Stimulated activated CD4-positive, alpha-beta T cell treated with anti-CD3 and anti-CD28 coated beads, Interleukin-2, amount 100 ng/mL, for 4 hours (primary cell): ENCODE measurements at places on chromosomes 3 and 15.

- DNase-seq: no peak
Observed at GRCh38 chr3:24440760-24441464, 53.7 kb downstream of the THRB start.

GRCh38 chr3:123611082-123611481 lies 26.2 kb upstream of the HACD2 start:
- no peak for DNase-seq

GRCh38 chr3:70177881-70178645 lies 134.4 kb downstream of the MDFIC2 start:
- no peak for DNase-seq

- no peak for DNase-seq
Observed at GRCh38 chr15:87962428-87962827, 294.1 kb downstream of the NTRK3 start.

DNA sequence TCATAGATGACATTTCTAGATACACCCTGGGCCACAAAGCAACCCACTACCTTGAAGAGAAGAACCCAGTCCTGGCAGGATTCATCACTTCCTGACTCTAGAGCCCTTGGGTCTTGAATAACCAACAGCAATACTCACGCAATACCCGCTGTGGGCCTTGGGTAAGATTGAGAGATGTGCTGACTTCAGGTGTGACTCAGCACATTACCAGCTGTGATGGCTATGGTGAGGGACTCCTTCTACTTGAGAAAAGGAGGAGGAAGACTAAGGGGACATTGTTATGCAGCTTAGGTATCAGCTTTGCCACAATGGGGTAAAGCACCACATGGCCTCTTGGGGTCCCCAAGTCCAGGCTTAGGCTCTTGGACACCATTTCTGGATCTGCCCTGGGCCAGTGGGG lies 14.9 kb downstream of the C3orf33 start:
- DNase-seq: no peak

DNA sequence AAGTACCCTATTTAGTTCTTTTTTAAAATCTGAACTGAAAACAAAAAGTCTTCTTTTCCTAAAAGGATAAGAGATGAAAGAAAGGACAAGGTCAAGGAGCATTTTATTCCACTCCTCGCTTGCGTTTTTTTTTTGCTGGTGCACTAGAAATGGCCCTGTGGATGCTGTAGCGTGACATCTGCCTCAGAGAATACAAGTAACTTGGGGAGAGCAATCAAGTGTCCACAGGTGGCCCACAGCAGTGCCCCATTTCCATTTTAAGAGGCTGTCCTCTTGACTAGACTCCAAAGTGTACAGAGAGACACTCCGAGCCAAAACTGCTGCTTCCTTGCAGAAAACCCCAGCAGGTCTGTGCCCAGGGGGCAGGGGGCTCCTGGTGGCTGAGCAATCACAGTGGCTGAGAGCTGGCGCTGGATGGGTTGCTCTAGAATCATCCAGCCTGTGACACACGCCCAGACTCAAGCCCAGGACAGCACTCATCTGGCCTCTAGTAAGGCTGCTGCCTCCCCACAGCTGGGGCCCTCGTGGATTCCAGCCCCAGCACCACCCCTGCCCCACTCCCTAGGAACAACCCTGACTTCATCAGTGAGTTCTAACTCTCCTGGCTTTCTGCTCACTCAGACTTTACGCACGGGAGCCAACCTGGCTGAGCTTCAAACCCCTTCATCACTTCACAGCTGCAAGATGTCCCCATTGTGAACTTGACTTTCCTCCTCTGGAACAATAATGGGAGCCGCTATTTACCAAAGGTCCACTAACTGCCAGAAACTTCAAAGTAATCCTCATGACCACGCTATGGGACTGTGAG lies 71.1 kb upstream of the SPATA12 start:
- DNase-seq: no peak

DNA sequence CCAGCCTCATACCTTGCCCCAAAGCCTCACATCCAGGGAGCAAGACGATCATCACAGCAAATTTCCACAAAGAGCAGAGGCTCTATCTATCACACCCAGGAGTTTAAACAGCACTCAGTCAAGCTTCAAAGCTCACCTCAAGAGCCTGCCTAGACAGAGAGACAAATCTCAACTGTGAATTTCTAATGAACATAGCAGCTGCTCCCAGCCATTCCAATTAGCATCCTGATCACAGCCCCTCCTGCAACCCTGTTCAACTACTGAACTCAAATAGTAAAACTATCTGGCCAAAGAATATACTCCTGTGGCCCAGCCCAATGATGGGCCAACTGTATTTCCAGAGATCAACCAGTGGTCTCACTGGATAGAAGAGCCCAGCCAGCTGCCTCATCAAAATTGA lies 269.8 kb downstream of the CTNNB1 start:
- DNase-seq: no peak

DNA sequence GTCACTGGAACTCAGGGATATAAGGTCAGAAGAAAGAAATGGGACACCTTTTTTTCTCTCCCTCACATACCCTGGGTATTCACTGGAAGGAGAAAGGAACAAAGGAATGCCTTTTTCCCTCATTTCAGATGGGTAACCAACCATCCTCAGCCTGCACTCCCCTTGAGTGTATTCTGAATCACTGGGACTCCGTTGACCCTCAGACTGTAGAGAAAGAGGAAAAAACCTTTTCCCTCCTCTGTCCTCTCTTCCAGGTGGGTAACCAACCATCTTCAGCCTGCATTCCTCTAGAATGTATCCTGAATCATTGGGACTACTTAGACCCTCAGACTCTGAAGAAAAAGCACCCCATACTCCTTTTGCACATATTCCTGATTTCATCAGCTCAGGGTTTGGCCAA lies 11.4 kb downstream of the PRR20G start:
- DNase-seq: no peak

DNA sequence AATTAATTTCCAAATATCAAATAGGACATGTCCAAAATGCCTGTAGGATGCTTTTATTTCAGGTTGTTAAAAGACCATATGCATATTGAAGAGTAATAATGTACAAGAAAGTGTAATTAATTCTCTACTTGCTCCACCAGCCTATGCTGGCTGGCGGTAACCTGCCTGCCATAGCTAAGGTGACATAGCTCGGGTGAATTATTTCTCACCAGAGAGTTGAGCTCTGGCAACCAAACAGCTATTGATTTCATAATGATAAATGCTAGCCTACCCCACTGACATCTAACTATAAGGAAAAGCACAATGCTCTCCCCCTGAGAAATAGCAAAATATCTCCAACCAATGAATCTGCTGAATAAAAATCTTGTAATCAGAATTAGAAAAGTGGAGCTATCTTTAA lies 48.9 kb downstream of the GADL1 start:
- DNase-seq: no peak

- peak; percentile 3 for DNase-seq
Observed at GRCh38 chr3:28667646-28668621, 319.3 kb upstream of the AZI2 start.

GRCh38 chr3:12791430-12791829 lies 5.0 kb upstream of the CAND2 start:
- no peak for DNase-seq

- DNase-seq: no peak
Observed at GRCh38 chr3:24426896-24427295, 67.8 kb downstream of the THRB start.

- no peak for DNase-seq
Observed at GRCh38 chr15:101137312-101137940, 114.4 kb downstream of the CHSY1 start.

DNA sequence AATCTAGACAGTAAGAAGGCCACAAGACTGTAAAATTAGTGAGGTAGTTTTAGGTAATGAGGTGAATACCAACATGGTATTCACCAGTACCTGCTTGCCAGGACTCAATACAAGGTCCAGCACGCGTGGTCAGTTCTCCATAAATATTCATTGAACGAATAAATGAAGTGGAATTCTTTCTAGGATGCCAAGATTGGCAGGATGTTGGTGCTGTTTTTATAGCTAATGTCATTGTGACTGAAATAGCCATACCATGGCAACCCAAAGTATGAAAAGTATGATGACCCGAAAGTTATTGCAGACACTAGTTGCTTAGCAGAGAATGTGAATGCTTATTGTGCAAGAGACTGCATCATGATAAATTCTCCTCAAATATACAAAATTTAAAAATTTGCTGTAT lies 307.2 kb downstream of the KCNH8 start:
- DNase-seq: no peak

DNA sequence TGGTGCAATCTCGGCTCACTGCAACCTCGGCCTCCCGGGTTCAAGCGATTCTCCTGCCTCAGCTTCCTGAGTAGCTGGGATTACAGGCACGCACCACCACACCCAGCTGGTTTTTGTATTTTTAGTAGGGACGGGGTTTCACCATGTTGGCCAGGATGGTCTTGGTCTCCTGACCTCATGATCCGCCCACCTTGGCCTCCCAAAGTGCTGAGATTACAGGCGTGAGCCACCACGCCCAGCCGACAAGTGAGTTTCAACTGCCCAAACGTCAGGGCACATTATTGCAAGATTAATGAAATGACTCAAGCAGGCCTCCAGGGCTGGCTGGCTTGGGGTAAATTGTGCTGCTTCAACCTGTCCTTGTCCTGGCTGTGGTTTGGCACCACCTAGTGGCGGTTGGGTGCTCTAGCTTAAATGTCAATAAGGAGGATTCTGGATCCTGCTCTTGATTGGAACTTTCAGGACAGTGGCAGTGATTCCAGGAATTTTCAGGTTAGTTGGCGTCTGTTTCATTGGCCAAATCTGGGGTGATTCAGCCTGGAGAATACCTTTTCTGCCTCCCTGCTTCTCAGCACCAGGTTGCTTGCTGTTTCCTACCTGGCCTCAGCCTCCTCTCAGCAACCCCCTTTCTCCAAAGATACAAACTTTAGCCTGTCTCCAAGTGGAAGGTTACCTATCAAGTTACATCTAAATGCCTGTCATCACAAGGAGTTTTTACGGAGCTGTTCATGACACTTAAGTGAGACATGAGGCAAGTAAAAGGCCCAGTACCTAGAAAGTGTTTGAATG lies 32.4 kb upstream of the SACM1L start:
- DNase-seq: peak; percentile 81

- DNase-seq: no peak
Observed at GRCh38 chr15:76070192-76070591, 10.4 kb downstream of the TMEM266 start.

DNA sequence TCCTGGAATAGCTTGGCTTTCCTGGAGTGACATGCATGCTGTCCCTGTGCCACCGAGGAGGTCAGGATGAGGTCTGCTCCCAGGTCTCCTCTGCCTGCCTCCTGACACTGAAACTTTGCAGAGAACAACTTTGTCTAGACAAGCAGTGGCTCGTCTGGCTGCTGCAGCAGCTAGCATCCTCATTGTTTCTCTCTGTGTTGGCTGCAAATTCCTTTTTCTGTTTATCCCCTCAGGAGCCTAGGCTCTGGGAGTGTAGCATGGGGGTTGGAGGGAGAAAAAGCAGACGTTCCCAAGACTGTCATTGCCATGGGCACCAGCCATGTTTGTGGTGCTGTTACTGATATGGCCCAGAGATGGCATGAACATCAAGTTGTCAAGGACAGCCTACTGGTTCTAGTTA lies 208.7 kb upstream of the LRIG1 start:
- DNase-seq: no peak

GRCh38 chr3:128496019-128496601 lies 3.1 kb upstream of the GATA2 start:
- no peak for DNase-seq

GRCh38 chr3:131807822-131808221 lies 227.0 kb downstream of the CPNE4 start:
- no peak for DNase-seq

DNA sequence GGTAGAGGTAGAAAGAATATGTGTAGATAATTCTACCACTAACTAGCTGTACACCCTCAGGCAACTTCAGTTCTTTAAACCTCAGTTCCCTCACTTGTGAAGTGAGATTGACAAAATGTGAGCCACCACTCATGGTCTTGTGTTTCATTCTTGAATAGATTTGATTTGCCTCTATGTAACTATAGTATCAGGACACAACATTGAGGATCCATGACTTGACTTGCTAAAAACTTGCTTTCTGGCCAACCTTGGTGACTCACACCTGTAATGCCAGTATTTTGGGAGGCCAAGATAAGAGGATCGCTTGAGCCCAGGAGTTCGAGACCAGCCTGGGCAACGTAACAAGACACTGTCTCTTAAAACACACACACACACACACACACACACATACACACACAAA lies 115.8 kb upstream of the FLNB start:
- DNase-seq: no peak

GRCh38 chr3:129597087-129597999 lies 9.1 kb downstream of the PLXND1 start:
- no peak for DNase-seq

- DNase-seq: no peak
Observed at GRCh38 chr3:13828501-13829265, 51.2 kb downstream of the WNT7A start.

GRCh38 chr3:183875411-183875810 lies 9.3 kb downstream of the PARL start:
- DNase-seq: no peak

GRCh38 chr3:150317469-150317868 lies 90.6 kb upstream of the TSC22D2 start:
- no peak for DNase-seq

GRCh38 chr3:181278468-181279238 lies 289.1 kb upstream of the DNAJC19 start:
- DNase-seq: no peak

DNA sequence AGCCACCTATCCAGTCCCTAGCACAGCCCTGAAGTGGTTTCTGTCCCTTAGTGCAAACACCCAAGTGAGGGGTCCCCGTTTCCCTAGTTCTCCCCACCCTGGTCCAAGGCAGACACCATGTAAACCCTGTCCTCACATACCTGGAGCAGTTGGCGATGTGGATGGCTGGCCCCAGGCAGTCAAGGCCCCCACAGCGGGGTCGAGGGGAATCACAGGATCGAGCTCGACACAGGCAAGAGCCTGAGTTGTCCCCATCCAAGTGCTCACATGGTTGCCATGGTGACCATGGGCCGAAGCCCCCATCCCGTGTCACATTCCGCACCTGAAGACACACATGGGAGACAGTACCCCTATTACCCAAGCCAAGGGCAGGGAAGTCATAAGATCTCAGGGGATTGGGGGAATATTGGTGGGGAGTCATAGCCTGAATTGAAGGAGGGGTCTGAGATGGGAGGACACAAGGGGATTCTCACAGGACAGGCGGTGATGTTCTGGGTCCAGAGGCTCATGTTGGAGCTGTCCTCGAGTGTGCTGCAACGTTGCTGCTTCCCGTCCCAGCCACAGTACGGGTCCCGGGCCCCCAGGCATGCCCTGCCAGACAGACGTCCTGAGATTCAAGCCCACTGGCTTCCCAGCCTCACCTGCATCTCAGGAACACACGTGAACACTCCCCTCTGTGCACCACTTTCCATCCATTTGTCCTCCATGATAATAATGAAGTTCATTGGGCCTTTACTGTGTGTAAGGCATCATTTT lies 112.1 kb downstream of the SEMA5B start:
- no peak for DNase-seq

- DNase-seq: no peak
Observed at GRCh38 chr3:100125161-100125938, 11.0 kb upstream of the FILIP1L start.

- no peak for DNase-seq
Observed at GRCh38 chr15:45425135-45425534, 46.8 kb upstream of the GATM start.

DNA sequence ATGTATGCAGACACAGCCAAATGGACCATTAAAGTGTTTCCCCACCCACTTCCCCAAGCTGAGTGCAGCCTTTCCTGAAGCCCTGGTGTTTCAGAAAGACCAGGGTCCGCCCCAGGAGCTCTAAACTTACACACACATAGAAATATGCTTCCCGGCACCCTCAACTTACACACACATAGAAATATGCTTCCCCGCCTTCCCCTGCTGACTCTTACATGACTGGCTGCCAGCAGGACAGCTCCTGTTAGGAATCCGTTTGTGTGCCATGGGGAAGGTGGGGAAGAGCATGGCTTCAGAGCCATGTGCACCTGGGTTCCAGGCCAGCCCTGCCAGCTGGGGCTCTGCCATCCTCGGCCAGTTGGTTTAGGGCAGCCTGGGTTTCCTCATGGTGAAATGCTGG lies 3.6 kb downstream of the CLEC3B start:
- no peak for DNase-seq
